Osteocyte (in vitro differentiated cells): ENCODE measurements at places on chromosomes 3 and 15. TPM values are rescaled to one million over a fixed set of nuclear protein-coding genes. Genes with fewer than 3 reads are reported as not detected.

Gene SENP8
- 4.0 and 4.6 TPM in 2 replicates for total RNA-seq

Gene STAB1
- total RNA-seq, result not detected in 2 replicates

Gene COLQ
- total RNA-seq, result 2.6 and 3.1 TPM in 2 replicates

Gene WNT7A
- total RNA-seq, result not detected in 2 replicates

Gene C2CD4B
- total RNA-seq, result not detected in 2 replicates

Gene ECE2
- not detected in 2 replicates for total RNA-seq

Gene NR2E3
- not detected in 2 replicates for total RNA-seq

DNA sequence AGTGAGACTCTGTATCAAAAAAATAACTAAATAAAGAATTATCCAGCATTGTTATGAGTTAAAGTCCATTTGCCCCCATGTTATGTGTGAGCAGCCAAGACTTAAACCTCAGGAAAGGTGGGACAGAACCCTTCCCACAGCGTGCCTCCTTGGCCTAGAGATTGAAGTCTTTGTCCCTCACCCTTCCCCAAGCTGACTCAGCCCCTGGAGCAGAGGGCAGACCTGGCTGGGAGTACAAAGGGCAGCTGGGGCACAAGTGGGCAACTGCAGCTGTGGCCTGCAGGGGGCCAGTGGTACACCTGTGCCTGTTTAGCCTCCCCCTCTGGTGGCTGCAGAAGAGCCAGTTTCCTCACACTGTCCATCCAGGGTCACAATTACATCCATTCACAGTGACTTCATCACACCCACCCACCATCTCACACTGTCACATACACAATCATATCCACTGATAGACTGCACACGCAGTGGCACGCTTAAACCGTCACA, 940 bp upstream of the ACY1 start:
- no peak for DNase-seq
- peak overlapping the region; percentile 97 for H3K27ac ChIP-seq
- peaks cover 24% of the 10 kb centered on the region for H3K4me1 ChIP-seq

- peaks cover 77% of the 10 kb centered on the region for H3K4me1 ChIP-seq
- no peak overlapping the region for H3K4me3 ChIP-seq
- H3K27me3 ChIP-seq, result no peaks in the 10 kb centered on the region
- no peak for DNase-seq
- H3K27ac ChIP-seq, result peak overlapping the region; percentile 59
- H3K36me3 ChIP-seq, result peaks cover 2% of the 10 kb centered on the region
Observed at GRCh38 chr15:98689431-98689861, 41.1 kb downstream of the IGF1R start.

DNA sequence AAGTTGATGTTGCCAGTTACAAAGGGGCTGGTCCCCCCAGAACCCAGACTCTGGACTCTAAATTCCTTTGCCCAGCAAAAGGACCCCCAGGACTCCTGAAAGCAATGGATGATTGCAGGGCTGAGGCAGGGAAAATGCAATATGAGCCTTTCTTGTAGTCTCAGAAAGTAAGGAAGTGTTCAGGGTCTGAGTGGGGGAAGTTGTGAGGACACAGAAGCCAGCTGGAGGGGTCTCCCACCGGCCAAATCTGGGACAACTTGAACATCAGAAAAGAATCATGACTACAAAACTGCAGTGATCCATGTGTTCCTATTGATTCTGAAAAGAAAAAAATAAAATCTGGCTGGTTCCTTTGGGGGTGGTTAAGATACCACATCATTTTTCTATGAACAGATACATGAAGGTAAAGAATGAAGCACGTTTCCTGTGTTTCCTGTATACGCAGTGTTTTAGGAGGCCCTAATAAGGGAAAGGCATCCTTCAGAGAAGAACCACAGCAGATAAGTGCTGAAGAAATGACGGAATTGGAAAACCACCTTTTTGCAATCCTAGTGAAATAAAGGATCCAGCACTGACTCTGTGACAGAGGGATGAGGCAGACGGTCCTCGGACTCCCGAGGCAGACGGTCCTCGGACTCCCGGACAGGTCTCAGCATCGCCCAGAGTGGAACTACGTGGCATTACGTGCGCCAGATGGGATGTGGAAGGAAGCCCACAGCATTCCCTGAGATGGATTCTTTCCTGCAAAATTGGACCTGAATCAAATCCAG, 22.2 kb upstream of the GRIP2 start:
- peaks cover 3% of the 10 kb centered on the region for H3K4me1 ChIP-seq
- H3K27me3 ChIP-seq, result peaks cover 33% of the 10 kb centered on the region
- no peak overlapping the region for H3K4me3 ChIP-seq
- no peaks in the 10 kb centered on the region for H3K36me3 ChIP-seq
- H3K27ac ChIP-seq, result no peak overlapping the region

DNA sequence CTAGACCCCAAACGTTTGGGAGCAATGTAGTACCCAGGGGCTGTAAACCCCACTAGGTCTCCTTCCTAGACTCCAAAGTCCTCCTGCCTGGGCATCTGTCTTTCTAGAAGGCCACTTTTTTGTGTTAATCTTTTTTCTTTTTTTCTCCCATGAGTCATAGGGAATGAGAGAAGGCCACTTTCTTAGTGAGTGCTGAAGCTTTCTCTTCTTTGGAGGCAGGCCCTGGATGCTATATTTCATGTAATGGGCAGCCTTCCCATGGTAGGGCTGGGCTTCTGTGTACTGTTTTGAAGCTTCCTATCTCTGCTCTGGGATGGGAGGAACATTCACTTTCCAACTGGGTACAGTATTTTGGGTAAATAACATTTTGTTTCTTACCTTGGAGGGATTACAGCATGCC, 15.2 kb upstream of the RTP2 start:
- DNase-seq, result no peak
- H3K27ac ChIP-seq, result no peak overlapping the region
- peaks cover 7% of the 10 kb centered on the region for H3K4me1 ChIP-seq
- H3K4me3 ChIP-seq, result no peak overlapping the region

DNA sequence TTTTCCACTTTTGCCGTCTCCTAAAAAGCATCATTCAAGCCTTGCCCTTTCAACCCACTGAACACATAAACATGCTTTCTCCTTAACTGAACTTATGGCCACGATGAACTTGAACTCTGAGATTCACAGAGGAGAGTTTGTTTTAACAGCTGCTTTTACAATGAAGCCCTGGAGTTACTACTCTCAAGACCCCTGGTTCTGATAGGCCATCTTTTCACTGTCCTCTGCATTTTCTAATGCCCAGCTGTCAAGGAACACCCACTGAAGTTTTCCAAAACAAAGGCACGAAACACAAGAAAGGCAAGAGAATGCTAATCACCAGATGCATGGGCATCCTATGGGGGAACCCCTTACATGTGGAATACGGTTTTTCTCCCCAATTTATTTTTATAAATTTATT, 100.8 kb downstream of the ADAMTS9 start:
- H3K4me1 ChIP-seq, result peaks cover 7% of the 10 kb centered on the region
- no peak overlapping the region for H3K4me3 ChIP-seq
- peaks cover 3% of the 10 kb centered on the region for H3K27me3 ChIP-seq
- H3K36me3 ChIP-seq, result no peaks in the 10 kb centered on the region

DNA sequence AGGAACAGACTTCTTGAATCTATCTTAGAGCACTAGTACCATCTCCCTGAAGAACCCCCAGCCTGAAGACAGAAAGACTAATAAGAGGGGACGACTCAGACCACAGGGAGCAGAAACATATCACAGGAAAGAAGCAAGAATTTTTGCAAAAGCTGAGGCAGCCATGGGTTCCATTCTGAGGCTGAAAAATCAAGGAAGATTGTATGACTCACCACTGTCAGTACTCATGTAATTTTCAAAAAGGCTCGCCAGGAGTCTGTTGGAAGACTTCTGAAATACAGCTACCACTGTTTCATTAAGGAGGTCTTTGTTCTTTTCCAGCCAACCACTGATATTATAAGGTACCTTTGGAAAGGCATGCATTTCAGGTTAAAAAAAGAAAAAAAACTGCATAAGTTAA, 47.5 kb downstream of the MYH15 start:
- H3K4me3 ChIP-seq, result no peak overlapping the region
- H3K27me3 ChIP-seq, result no peaks in the 10 kb centered on the region
- no peak overlapping the region for H3K27ac ChIP-seq

DNA sequence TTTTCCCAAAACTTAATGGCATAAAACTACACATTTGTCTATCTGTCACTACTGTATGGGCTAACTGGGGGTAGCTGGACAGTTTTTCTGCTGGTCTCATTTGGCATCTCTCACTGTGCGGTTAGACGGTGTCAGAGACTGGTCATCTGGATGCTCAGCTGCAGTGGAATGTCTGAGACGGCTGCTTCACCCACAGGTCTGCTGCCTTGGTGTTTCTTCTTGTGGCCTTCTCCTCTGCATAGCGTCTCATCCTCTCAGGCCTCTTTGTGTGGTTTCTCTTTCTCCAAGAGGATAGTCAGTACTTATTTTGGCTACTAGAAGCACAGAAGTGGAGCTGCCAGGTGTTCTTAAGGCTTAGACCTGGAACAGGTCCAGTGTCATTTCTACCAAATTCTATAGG, 35.9 kb upstream of the GOLGA6L9 start:
- H3K27me3 ChIP-seq, result no peaks in the 10 kb centered on the region
- peaks cover 5% of the 10 kb centered on the region for H3K36me3 ChIP-seq
- H3K27ac ChIP-seq, result no peak overlapping the region

GRCh38 chr15:77548589-77549557, 83.8 kb downstream of the LINGO1 start:
- peaks cover 6% of the 10 kb centered on the region for H3K4me1 ChIP-seq
- H3K4me3 ChIP-seq, result no peak overlapping the region
- no peak for DNase-seq
- no peak overlapping the region for H3K27ac ChIP-seq
- no peaks in the 10 kb centered on the region for H3K36me3 ChIP-seq

GRCh38 chr3:71103430-71103921, 480.1 kb downstream of the FOXP1 start:
- H3K27me3 ChIP-seq, result no peaks in the 10 kb centered on the region
- H3K27ac ChIP-seq, result peak overlapping the region; percentile 95
- no peak for DNase-seq
- peaks cover 80% of the 10 kb centered on the region for H3K4me1 ChIP-seq

DNA sequence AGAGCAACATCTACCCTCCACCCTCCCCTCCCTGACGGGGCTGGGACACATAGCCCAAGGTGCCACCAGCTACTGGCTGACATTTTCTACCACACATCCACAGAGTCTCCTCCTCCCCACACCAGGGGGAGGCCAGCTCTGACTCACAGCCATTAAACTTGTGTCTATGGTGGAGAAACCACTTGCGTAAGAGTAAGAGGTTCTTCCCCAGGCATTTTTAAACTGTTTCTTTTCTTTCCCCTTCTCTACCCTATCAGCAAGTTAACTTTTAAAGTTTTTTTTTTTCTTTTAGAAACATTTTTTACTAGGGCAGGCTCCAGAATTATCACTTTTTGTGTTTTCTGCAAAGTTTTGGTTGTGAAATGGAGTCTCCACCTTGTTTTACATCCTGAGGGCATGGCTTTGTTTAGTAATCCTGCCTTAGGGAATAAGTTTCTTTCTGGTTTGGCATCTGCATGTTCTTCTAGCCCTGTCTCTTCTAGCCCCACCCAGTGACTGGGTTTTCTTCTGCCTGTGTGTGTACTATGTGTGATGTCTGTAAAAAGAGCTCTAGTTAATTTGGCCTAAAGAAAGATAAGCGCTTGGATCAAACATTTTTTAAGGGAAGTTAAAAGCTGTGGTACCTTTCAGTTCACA, 148.8 kb upstream of the GADL1 start:
- no peak overlapping the region for H3K27ac ChIP-seq
- H3K4me3 ChIP-seq, result no peak overlapping the region
- H3K4me1 ChIP-seq, result peaks cover 11% of the 10 kb centered on the region
- DNase-seq, result no peak
- peaks cover 5% of the 10 kb centered on the region for H3K27me3 ChIP-seq
- H3K36me3 ChIP-seq, result no peaks in the 10 kb centered on the region

- H3K4me3 ChIP-seq, result no peak overlapping the region
- H3K27me3 ChIP-seq, result peaks cover 31% of the 10 kb centered on the region
- no peak for DNase-seq
- H3K36me3 ChIP-seq, result no peaks in the 10 kb centered on the region
- no peaks in the 10 kb centered on the region for H3K4me1 ChIP-seq
- no peak overlapping the region for H3K27ac ChIP-seq
Observed at GRCh38 chr3:13124631-13125030, 51.4 kb upstream of the IQSEC1 start.

DNA sequence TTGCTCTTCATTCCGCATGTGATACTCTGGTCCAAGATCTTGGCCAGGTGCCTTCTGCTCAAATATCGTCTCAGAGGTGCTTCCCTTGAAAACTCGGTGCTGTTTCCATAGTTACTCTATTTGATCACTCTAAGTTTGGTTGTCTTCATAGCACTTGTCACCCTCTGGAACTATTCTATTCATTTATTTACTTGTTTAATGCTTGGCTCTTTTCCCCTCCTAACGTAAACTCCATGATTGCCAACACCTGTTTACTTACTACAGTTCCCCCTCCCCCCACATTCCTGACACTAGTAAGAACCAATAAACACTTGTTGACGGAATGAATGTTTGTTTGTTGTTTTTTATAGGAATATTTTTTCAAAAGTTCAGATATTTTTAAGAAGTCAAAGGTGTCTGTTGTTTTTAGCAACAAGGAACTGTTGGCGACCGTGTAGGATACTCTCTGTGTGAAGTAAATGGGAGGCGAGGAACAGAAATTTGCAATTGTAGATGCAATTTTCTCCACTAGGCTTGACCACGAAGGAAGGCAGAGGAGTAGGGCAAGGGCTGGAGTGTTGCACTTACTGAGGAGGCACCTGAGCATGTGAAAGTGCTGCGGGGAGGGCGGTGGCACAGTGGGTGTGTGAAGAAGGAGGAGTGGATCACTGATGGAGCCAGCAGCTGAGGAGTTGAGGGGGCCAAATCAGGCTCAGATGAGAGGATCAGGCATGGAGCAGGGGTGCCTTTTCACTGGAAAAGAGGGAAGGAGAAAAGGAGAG, 48.4 kb downstream of the MOBP start:
- H3K4me3 ChIP-seq, result no peak overlapping the region
- peaks cover 7% of the 10 kb centered on the region for H3K27me3 ChIP-seq
- H3K4me1 ChIP-seq, result no peaks in the 10 kb centered on the region

DNA sequence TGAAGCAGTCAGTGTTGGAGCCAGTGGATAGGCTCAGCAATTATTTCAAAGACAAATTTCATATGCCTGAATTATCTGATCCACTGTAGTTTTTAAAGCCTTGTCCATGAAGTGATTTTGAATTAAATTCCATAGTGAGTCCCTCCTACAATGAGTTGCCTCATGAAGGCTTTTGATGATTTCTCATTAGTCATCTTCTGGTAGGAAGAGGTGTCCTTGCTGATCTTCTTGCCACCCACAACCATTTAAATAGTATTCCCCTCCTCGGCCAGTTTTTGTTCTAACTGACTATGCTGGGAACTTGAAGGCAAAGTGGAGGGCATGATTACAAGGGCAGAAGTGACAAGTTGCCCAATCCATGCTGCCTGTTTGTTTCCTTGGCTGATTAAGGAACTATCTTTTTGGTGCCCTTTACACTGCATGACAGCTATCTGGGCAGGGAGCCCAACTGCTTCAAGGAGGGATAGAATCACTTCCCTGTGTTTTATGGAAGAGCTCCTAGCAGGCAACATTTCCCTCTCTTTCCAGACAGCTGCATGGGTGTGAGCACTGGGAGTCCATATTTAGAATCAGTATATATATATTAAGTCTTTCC, 617.5 kb downstream of the ZPLD1 start:
- no peak overlapping the region for H3K4me3 ChIP-seq
- no peaks in the 10 kb centered on the region for H3K4me1 ChIP-seq
- DNase-seq, result no peak
- no peak overlapping the region for H3K27ac ChIP-seq
- no peaks in the 10 kb centered on the region for H3K36me3 ChIP-seq
- H3K27me3 ChIP-seq, result no peaks in the 10 kb centered on the region

- H3K36me3 ChIP-seq, result no peaks in the 10 kb centered on the region
- no peaks in the 10 kb centered on the region for H3K27me3 ChIP-seq
- H3K4me1 ChIP-seq, result peaks cover 11% of the 10 kb centered on the region
- no peak for DNase-seq
- H3K27ac ChIP-seq, result no peak overlapping the region
Observed at GRCh38 chr3:116927918-116928317, 218.3 kb downstream of the TUSC7 start.

GRCh38 chr3:102034639-102035451, 185.5 kb downstream of the NFKBIZ start:
- peak overlapping the region; percentile 31 for H3K27ac ChIP-seq
- H3K36me3 ChIP-seq, result no peaks in the 10 kb centered on the region
- no peak overlapping the region for H3K4me3 ChIP-seq
- DNase-seq, result no peak
- H3K4me1 ChIP-seq, result peaks cover 14% of the 10 kb centered on the region
